ENCODE measurements at places on chromosomes 11 and 22.

- no peak overlapping the region for H3K27ac ChIP-seq
- H3K27me3 ChIP-seq = no peaks in the 10 kb centered on the region
- H3K4me3 ChIP-seq = no peak overlapping the region
- DNase-seq = no peak
- no peaks in the 10 kb centered on the region for H3K4me1 ChIP-seq
These were observed 41.2 kb upstream of the ANO5 start for GRCh38 chr11:22151649-22152197.

- peaks cover 9% of the 10 kb centered on the region for H3K4me1 ChIP-seq
- no peak overlapping the region for H3K4me3 ChIP-seq
- H3K27ac ChIP-seq = no peak overlapping the region
- H3K36me3 ChIP-seq = no peaks in the 10 kb centered on the region
- DNase-seq = no peak
These were observed 1125.4 kb downstream of the DLG2 start for GRCh38 chr11:84501750-84502149.

- H3K4me1 ChIP-seq = no peaks in the 10 kb centered on the region
- DNase-seq = no peak
- H3K27me3 ChIP-seq = no peaks in the 10 kb centered on the region
- no peak overlapping the region for H3K4me3 ChIP-seq
- no peaks in the 10 kb centered on the region for H3K36me3 ChIP-seq
These were observed 102.7 kb upstream of the CCT8L2 start for GRCh38 chr22:16695261-16695660.

- no peak for DNase-seq
- H3K27me3 ChIP-seq = no peaks in the 10 kb centered on the region
- H3K27ac ChIP-seq = no peak overlapping the region
- H3K4me3 ChIP-seq = no peak overlapping the region
- H3K4me1 ChIP-seq = no peaks in the 10 kb centered on the region
These were observed 41.6 kb downstream of the F2 start for GRCh38 chr11:46760429-46761128.

DNA sequence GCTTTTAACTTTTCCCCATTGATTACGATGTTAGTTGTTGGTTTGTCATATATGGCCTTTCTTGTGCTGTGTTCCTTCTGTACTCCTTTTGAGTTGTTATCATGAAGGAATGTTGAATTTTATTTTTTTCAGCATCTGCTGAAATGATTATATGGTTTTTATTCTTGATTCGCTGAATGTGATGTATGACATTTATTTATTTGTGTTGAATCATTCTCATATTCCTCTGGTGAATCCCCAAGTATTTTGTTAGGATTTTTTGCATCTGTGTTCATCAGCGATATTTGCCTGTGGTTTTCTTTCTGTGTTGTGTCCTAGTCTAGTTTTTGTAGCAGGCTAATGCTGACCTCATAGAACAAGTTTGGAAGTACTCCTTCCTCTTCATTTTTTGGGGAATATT lies 78.2 kb downstream of the GGT1 start:
- no peaks in the 10 kb centered on the region for H3K36me3 ChIP-seq
- H3K4me1 ChIP-seq = no peaks in the 10 kb centered on the region
- peaks cover 18% of the 10 kb centered on the region for H3K27me3 ChIP-seq
- no peak overlapping the region for H3K4me3 ChIP-seq

DNA sequence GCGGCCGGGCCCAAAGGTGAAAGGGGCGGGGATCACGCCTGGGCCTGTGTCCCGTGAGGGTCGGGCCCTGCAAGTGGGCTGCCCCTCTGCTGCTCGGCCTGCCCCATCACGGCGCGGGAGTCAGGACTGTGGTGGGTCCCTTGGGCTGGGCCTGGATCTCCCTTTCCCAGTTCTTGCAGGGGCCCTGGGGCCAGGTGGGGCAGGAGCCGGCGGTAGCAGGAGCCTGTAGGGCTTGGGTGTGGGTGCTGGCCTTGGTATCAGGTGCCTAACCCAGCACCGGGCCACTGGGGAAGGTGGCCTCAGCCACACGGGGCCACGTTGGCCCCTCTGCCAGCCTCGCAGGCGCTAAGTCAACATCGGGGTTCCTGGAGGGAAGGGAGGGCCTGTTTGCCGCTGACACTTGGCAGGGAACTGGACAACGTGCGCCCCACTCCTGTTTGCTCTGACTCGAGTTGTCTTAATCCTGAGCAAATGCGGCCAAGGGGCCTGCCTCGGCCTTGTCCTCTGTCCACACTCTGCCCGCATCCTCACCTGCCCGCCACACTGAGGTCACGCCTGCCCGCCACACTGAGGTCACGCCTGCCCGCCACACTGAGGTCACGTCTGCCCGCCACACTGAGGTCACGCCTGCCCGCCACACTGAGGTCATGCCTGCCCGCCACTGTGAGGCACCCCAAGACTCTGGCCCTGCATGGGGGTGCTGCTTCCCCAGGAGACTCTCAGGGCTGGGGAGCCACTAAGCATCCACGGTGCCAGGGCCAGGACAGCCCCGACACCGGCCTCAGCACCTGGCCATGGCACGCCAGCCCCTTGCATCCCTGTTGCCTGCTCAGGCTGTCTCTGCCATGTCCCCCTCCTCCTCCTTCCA lies 14.2 kb upstream of the MUC5B start:
- H3K4me1 ChIP-seq = no peaks in the 10 kb centered on the region
- no peak overlapping the region for H3K4me3 ChIP-seq
- no peak overlapping the region for H3K27ac ChIP-seq
- H3K36me3 ChIP-seq = peaks cover 7% of the 10 kb centered on the region

DNA sequence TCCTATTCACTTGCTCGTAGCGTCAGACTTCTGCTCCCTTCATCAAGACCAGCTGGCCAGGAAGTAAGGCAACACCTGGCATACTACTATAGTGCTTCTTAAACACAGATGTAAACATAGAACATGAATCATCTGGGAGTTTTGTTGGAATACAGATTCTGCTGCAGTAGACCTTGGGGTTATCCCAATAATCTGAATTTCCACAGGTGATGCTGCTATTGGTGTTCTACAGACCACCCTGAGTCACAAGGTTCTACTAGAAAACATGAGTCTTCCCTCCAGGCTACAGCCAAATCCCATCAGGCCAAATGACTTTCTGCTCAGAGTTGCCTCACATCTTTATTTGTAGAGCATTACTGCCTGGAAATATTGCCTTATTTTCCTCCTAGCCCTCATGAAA lies 175.2 kb downstream of the NELL1 start:
- H3K36me3 ChIP-seq = no peaks in the 10 kb centered on the region
- no peaks in the 10 kb centered on the region for H3K4me1 ChIP-seq
- no peak overlapping the region for H3K4me3 ChIP-seq
- no peak overlapping the region for H3K27ac ChIP-seq

DNA sequence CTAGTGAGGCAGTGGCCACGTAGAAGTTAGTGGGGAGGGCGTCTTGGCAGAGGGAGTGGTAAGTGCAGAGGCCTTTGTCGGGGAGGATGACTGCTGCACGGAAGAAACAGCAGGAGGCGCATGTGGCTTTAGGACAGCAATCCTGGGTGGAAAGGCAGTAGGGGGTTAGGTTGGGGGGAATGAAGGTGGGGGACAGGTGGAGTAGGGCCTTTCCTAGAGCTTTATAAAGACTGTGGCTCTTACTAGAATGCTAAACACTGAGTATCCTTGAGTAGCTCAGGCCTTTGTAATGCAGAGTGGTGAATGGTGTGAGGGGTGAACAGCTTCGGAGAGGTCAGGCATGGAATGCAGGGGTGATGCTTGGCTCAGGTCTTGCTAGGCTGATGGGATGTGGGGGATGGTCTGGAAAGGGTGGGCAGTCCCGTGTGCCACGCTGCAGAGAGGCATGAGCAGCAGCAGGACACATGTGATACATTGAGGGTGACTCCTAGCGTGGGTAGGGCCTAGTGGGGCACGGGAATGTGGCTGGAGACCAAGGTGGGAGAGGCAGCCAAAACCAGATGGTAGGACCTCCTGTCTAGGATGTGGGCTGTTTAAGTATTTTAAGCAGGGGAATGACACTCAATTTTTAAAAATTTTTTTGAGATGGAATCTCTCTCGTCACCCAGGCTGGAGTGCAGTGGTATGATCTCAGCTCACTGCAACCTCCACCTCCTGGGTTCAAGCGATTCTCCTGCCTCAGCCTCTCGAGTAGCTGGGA lies 19.2 kb downstream of the AP2A2 start:
- peaks cover 26% of the 10 kb centered on the region for H3K4me1 ChIP-seq
- no peak for DNase-seq
- no peak overlapping the region for H3K27ac ChIP-seq
- no peaks in the 10 kb centered on the region for H3K27me3 ChIP-seq
- H3K4me3 ChIP-seq = no peak overlapping the region
- H3K36me3 ChIP-seq = peaks cover 44% of the 10 kb centered on the region

DNA sequence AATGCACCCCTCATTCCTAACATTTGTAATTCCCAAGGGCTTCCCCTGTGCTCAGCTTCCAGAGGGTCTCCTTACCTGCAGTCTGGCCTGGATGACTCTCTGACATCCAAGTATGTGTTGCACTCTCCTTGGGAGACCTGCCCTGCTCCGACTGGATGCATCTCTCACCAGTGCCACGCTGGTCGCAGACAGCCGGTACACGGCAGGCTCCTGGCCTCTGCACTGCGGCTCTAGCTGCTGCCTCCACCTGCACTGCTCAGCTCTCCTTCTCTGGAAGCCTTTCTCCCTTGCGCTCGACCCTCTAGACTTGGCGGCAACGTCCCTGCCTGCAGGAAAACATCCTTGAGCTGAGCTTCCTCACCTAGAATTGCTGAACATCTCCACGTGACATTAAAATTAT lies 685.9 kb downstream of the BRD1 start:
- no peak for DNase-seq
- peaks cover 11% of the 10 kb centered on the region for H3K27me3 ChIP-seq
- no peaks in the 10 kb centered on the region for H3K36me3 ChIP-seq
- H3K27ac ChIP-seq = no peak overlapping the region
- no peaks in the 10 kb centered on the region for H3K4me1 ChIP-seq

- DNase-seq = no peak
- peaks cover 24% of the 10 kb centered on the region for H3K27me3 ChIP-seq
- no peak overlapping the region for H3K4me3 ChIP-seq
- no peaks in the 10 kb centered on the region for H3K4me1 ChIP-seq
- no peak overlapping the region for H3K27ac ChIP-seq
These were observed 1.4 kb upstream of the BPIFC start for GRCh38 chr22:32465661-32466060.

- peaks cover 36% of the 10 kb centered on the region for H3K36me3 ChIP-seq
- H3K4me3 ChIP-seq = no peak overlapping the region
- no peak overlapping the region for H3K27ac ChIP-seq
- H3K27me3 ChIP-seq = no peaks in the 10 kb centered on the region
These were observed 20.9 kb downstream of the INCENP start for GRCh38 chr11:62144641-62145255.

DNA sequence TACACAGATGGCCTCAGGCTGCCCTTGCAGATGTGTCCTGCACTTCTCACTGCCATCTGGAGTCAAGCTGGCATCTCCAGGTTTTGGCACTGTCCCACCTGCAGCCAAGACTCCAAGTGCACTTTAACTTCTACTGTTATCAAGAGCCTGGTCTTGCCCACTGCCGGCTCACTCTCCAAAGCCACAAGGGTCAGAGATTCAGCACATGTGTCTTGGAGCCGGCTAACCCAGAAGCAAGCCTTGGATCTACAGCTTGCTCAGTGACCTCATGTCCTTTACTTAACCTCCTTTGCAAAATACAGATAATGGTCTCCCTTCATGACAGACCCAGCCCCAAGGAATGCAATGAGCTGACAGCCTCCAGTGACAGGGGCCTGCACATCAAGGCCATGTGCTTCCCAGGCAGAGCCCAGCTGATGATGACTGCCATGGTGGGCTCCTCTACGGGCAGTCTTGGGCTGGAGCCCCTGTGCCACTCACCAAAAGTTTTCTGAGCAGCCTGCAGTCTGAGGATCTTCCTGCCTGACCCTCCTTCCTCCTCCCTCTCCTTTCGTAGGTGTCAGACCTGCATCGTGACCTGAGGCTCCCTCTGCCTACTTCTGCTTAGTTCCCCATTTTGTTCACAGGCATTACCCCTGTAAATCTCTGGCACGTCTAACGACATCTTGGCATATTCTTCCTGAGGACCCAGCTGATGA lies 9.0 kb downstream of the TP53AIP1 start:
- DNase-seq = no peak
- H3K27me3 ChIP-seq = peaks cover 15% of the 10 kb centered on the region
- peaks cover 3% of the 10 kb centered on the region for H3K36me3 ChIP-seq
- H3K4me3 ChIP-seq = no peak overlapping the region
- peaks cover 10% of the 10 kb centered on the region for H3K4me1 ChIP-seq

- no peak for DNase-seq
- peak overlapping the region; percentile 82 for H3K27ac ChIP-seq
- peaks cover 26% of the 10 kb centered on the region for H3K36me3 ChIP-seq
These were observed 20.4 kb downstream of the ALKBH8 start for GRCh38 chr11:107545101-107545514.

- H3K27ac ChIP-seq = no peak overlapping the region
- no peak for DNase-seq
These were observed 66.2 kb downstream of the FZD4 start for GRCh38 chr11:86889001-86889341.

DNA sequence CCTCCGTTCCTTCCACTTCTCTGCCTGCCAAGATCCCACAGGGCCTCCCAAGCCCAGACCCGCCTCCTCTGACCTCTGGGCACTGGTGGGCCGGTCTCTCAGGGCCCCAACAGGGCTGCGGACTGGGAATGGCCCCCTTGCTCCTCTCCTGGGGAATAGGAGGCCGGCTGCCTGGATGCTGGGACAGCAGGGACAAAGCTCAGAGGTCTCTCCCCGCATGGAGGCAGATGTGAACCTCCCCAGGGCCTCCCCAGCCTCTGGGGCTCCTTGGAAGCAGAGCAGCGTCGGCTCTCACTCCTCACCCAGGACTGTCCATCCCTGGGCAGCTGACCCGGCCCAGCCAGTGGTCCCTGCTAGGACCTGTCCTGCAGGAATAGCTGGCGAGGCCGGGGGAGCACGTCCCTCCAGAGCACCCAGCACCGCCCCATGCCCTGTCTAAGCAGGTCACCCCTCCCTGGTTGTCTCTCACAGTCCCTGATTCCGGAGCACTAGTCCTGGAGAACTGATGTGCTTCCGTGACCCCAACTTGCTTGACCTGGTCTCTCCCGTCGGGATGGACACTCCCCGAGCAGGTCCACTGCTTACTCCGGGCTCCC lies 85.8 kb downstream of the RTL6 start:
- H3K27ac ChIP-seq = no peak overlapping the region
- DNase-seq = no peak
- peaks cover 4% of the 10 kb centered on the region for H3K27me3 ChIP-seq
- H3K36me3 ChIP-seq = no peaks in the 10 kb centered on the region
- H3K4me1 ChIP-seq = no peaks in the 10 kb centered on the region

DNA sequence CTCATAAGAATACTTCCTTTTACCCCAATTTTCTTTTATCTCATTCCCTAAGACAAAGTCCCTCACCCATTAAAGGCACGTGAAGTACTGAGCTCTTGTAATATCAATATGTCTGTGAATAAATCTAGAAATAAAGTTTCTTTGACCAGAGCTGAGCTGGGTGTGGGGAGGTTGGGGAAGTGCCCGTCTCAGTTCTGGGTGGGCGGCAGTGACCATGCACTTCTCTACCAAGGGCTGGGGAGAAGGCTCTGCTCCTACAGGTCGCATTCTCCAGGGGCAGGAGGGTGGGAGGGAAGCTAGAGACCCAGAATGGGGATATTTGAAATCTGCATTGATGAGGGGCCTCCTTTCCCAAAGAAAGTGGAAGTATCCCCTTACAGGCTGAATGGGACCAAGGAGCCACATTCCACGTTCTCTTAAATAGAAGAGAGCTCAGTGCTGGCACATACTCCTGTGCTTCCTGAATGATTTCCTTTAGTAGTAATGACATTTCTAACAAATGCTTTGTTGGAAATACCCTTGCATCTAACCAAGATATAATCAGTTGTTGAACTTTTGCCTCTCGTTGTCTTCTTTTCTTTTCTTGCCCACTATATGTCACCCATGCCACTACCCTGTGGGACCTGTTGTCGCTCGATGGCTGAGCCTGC lies 16.1 kb downstream of the RBX1 start:
- DNase-seq = no peak
- no peaks in the 10 kb centered on the region for H3K4me1 ChIP-seq
- H3K27me3 ChIP-seq = no peaks in the 10 kb centered on the region
- peak overlapping the region; percentile 79 for H3K27ac ChIP-seq

- H3K27me3 ChIP-seq = peaks cover 55% of the 10 kb centered on the region
- DNase-seq = no peak
- peaks cover 2% of the 10 kb centered on the region for H3K36me3 ChIP-seq
These were observed 3.4 kb downstream of the BSX start for GRCh38 chr11:122978299-122978620.

Measured in memory B cell (primary cell).